GM12878 (cell line): ENCODE measurements at places on chromosomes 7 and 10.
A peak's percentile ranks its signal among the peaks of the same experiment; 100 is the strongest.

GRCh38 chr10:287026-287709 is 151.9 kb downstream of the ZMYND11 start:
- no peak for DNase-seq

- no peak for DNase-seq
These were observed 307.4 kb upstream of the ZMIZ1 start for GRCh38 chr10:78761311-78761781.

- no peak for DNase-seq
These were observed 167.5 kb upstream of the MEOX2 start for GRCh38 chr7:15853832-15854470.

DNA sequence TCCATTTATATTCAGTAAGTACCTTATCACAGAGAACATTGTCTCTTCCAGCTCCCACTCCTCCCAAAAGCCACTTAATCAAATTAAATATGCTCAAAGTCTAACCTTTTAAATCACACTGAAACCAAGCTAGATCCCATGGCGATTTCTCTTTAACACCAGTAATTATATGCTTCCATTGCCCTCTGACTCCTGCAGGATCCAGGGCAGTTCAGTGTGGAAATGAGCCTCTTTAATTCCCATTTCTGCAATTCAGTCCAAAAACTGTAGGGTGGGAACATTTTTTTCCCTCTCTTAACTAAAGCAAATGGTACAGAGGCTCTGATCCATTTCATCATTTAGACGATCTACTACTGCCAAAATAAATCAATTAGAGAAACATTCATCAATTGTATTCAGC is 872.3 kb upstream of the PHF14 start:
- DNase-seq, result no peak

DNA sequence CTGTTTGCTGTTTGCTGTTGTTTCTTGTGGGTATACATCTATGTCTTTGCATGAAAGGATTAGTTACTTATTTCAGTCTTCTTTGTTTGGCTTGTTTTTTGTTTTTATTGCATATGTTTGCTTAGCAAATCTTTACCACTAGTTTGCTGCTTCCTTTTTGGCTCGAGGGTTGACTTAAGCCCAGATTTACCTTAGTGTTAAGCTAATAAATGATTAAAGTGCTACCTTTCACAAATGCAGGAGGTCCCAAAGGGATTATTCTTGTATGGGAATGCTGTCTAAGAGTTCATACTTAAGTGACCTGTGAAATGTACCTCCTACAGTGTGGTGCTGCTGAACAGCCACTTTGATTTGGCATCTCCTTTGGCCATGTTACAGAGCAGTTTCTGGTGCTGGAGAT is 273.5 kb upstream of the NPY start:
- DNase-seq, result no peak

DNA sequence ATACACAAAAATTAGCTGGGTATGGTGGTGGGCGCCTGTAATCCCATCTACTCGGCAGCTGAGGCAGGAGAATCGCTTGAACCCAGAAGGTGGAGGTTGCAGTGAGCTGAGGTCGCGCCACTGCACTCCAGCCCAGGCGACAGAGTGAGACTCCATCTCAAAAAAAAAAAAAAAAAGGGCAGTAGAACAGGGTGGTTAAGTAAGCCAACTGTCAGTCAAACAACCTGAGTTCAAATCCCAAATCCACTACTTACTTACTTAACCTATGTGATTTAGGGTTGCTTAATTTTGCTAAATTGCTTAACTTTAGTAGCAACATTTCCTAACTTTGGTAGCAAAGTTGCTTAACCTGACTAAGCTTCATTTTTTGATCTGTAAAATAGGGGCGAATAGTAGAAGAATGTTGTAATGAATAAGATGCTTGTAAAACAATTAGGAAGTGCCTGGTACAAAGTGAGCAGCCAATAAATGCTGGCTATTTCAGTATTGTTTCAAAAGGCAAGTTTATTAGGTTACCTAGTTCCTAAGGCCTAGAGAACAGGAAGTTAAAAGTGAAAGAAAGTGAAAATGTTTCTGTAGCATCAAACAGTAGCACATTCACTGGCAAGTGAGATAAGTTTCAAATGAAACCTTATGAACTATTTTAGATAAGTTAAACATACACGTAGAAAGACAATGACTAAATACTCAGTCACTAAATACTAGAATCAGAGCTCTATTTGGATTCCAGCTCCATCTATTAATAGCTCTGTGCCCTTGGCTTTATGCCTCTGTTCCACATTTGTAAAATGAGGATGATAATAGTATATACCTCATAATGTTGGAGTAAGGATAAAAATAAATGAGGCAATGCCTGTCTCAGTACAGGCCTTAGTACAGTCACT is 64.3 kb downstream of the HOXA1 start:
- DNase-seq, result peak; percentile 1

DNA sequence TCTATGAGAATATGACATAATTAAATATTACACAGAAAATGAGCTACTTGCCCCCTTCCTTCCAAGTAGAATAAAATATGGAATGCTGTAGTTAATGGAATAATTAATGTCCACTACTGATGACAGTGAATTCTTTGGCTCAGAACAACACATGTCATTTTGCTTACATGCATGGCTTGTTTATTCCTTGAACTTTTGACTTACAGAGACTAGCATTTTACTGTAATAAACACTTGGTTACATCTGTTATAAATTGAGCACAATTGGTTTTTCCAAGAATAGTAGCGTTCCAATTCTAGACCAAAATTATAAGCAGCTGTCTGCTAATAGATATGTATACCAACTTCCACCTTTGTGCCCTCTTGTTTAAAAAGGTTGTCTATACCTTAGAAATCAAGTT is 286.7 kb downstream of the OTUD1 start:
- DNase-seq, result no peak

DNA sequence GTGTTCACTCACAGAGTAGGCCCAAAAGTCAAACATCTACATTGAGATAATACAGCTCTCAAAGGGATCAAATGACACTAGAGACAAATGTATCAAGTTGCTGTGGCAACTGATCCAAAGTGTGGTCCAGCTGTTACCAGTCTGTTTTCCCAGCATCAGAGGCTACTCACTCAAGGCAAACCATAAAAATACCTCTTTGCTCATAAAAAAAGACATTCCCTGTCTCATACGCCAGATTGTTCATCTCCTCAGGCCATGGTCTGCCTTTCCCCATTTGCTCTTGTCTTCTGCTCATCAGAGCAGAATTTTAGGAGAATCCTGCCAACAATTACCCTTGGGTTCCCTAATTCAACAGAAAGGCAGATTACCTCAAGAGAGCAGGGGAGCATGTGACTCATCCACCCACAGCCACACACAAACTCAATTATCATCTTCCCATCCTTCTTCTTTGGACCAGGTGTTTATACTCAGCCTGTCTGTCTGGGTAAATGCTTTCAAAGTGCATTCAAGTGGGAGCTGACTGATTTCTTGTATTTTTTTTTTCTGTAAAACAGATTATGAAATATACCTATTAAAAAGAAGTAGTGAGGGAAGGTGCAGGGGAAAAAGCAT is 226.5 kb upstream of the HPS1 start:
- no peak for DNase-seq

DNA sequence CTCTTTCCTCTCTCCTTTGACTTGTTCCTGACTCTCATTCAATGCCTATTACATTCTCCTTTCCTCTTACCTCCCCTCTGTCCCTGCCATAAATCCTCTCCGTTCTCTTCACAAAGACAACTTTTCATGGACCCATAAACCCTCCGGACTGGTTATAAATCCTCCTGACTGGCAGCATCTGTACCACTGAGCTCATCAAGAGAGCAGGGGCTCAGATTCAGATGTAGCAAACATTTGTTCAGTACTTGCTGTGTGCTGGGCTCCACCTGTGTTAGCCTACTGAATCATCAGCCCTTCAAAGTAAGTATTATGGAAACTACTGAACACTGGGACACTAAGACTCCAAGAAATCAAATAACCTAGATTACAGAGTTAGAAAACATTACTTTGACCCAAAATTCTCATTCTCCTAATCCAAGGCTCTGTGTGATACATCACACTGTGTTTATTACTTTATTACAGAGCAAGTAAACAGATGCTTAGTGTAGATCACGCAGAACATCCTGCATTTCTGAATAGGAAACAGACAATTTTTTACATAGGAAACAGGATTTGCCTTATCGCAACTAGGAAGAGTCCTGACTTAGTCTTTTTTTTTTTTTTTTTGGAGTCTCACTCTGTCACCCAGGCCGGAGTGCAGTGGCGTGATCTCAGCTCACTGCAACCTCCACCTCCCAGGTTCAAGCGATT is 108.6 kb upstream of the PDE1C start:
- no peak for DNase-seq

DNA sequence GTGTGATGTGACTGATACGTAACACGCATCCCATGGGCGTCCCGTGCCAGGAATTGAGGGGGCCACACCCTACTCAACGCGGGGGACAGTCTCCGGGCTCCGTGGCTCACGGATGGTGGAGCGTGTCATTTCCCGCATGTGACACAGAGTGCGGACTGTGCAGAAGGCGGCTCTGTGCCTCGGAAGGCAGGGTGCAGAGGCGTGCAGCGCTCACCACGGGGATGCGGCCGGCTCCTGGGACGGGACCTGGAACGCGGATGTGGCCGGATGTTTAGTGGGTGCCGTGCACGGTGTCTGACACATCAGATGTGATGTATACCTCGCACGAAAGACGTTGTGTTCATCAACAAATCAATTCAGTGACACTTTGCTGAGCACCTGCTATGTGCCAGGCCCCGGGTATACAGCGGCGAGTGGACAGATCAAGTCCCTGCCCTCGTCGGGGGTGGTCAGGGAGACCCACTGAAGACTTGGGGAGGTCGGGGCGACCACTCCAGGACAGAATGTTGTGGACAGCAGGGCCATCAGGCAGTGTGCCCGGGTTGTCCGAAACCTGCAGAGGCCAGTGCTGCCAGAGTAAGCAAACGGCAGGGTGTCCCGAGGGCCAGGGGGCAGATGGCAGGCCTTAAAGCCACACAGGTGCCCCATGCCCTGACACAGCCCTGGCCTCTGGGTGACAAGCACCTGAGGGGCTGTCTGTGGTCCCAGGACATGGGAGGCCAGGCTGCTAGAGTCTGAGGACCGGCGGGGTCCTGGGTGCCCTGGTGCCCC is 38.1 kb downstream of the MICALL2 start:
- DNase-seq, result no peak

DNA sequence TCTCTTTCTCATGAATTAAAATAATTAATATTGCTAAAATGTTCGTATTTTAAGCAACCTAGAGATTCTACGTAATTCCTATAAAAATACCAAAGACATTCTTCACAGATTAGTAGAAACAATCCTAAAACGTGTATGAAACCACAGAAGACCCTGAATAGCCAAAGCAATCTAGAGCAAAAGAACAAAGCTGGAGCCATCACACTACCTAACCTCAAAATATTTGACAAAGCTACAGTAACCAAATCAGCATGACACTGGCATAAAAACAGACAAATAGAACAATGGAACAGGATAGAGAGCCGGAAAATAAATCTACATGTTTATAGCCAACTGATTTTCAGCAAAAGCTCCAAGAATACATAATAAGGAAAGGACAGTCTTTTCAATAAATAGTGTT is 105.5 kb upstream of the PTN start:
- no peak for DNase-seq

- no peak for DNase-seq
These were observed 15.8 kb downstream of the MET start for GRCh38 chr7:116687801-116688201.

DNA sequence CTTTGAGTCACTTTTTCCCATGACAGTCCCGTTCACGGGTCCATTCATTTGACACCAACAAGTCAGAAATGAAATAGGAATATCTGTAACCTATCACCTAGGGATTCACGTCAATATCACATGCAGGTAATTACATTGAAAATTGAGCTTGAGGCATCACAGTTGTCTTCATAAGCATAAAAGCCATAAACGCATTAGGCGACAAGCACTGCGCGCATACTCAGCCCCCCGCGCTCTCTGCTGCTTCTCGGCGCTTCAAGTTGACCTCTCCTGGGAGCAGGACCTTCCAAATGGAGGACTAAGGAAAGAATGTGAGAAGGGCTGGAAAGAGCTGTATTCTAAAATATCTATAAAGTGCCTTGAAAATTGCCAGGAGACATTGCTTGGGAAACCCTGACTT is 130.5 kb upstream of the TNS3 start:
- no peak for DNase-seq

DNA sequence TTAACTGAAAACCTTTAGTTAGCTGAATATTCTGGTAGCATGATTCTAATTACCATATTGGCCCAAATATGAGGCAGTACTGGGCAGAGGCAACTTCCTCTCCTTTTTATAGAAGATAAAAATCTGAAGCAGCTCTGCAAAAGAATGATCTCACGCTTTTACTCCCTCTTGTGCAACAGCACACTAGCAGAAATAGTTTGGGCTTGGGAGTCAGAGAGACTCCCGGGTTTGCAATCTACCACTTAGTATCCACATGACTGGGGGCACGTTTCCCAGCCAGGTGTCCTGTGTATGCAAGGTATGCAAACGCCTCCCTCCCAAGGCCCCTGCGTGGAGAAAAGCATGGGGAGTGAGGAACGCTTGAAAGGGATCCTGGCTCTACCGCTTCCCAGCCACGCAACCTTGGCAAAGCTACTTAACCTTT is 47.2 kb upstream of the RHEB start:
- DNase-seq, result no peak

DNA sequence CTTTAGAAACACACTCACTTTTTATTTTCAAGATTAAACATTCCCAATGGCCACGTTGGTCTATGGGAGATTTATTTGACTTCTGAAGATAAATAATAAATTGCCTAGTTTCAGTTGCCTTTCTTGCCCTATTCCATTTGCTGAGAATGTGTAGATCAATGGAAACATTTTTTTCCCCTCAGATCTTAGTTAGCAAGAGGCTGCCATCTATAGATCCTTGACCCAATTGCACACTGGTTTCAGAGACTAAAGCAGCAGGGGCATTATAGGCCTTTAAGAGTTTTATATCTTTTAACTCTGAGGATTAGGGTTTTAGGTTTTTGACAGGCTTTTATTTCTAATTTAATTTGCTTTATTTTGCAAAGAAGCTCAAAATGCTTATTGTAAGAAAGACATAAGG is 163.2 kb upstream of the GPR26 start:
- no peak for DNase-seq

DNA sequence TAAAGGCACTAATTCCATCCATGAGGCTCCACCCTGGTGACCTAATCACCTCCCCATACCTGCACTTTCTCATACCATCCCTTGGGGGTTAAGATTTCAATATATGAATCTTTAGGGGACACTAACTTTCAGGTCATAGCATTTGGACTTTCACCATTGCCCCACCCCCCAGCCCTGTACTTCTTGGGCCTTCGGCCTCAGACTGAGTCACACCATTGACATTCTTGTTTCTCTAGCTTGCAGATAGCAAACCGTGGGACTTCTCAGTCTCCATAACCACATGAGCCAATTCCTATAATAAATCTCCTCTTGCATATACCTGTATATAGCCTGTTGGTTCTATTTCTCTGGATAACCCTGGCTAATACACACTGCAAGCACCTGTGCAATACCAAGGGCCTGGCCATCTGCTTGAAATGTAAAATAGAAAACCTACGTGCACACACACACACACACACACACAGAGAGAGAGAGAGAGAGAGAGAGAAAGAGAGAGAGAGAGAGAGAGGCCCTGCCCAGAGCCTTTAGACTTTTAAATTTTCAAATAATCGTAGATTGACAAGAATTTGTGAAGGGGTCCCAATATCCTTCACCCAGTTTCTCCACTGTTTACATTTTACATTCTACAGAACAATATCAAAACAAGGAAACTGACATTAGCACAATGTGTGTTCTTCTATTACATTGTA is 25.3 kb downstream of the ANXA8 start:
- no peak for DNase-seq
